ENCODE measurements at places on chromosomes 2 and 18.

GRCh38 chr2:85583667-85584353, 421 bp upstream of the VAMP5 start:
- DNase-seq = no peak

GRCh38 chr18:33576999-33577646, 896 bp upstream of the ASXL3 start:
- no peak for DNase-seq

DNA sequence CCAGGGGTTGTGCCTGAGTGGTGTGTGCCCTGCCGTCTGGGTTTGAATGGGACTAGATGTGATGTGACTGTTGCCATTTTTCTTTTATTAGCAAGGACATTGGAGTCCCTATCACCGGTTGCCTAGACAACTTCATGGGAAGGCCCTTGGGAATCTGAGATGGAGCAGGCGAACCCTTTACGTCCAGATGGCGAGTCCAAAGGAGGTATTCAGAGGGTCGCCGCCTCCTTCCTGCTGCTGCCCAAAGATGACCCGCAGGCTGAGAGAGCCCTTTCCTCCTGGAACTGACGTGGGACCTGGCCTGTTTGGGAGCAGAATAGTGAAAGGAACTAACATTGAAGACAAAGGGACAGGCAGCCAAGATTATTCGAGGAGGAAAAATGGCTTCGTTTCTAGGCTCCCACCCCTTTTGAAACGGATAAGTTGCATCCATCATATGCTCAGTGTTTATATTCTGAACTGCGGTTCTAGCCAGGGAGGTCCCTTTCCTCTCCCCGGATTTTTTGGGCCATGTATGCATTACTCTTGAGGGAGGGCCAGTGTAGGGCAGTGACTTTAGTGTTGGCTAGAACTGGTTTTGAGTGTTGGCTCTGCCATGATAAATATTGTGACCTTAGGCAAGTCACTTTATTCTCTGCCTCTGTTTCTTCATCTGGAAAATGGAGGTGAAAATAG, 673 bp downstream of the CENPO start:
- no peak for DNase-seq

GRCh38 chr2:240186191-240186725, 45.8 kb upstream of the OTOS start:
- no peak for DNase-seq

- DNase-seq = no peak
These were observed 934.1 kb upstream of the CRIM1 start for GRCh38 chr2:35421485-35421884.

DNA sequence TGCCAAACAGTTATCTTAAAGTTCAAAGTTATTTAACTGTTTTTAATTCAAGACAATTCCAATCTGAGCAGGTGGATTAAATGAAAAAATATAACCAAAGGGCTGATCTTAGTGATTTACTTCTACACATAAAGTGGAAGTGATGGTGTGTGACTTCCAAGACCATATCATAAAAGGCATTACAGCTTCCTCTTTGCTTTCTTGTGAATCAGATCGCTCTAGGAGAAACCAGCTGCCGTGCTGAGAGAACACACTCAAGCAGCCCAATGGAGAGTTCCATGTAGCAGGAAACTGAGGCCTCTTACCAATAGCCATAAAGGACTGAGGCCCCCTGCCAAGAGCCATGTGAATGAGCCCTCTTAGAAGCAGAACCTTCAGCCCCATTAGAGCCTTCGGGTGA, 197.4 kb downstream of the NBAS start:
- DNase-seq = no peak

DNA sequence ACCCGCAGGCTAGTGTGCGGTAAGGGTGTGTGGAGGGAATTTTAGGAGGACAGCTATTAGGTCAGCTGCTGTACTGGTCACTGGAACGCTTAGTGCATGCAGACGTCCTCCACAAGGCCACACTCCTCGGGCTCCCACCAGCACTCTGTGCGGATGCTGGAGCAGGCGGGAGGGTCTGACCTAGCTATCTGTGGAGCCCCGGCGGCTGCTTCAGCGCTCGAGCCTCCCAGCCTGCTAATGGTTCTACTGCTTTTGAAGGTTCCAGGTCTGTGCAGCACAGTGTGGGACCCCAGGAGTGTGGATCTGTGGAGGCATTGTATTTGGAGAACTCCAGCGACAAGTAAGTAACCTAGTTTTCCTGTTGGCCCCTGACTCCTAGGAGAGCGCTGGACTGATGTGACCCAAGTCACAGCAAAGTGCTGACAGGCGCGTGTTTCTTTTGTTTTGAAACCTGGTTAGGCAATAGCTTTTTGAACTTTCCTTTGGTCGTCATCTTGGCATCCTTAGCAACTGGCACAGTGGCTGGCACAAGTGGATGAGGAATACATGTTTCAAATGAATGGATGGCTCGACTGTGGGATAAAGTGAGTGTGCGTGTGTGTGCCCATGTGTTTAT, 113.5 kb downstream of the ZNF236 start:
- DNase-seq = no peak

DNA sequence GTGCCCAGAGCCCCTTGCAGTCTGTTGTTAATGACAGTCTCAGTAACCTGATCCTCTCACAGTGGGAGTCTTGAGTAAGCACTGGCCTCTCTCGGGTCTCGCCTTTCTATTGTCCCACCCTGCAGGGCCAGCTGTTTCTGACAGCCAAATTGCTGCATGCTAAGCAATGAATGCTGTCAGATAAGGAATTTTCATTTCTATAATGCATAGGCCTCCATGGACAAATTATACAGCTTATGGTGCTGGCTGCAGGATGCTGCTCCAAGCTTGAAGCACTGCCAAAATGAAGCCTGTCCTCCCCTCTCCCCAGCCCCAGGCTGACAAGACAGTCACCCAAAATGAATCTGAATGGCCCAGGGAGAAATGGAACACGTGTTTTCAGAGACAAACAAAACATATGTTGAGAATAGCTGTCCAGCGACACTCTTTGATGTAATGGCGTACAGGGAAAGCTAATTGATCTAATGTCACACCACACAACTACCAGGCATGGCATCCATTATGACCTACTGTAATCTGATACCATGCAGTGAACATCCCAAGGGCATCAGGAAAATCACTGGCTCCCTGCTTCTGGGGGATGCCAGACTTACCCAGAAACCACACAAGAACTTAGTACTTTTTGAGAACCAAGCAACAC, 36.8 kb downstream of the ACVR1 start:
- DNase-seq = no peak

DNA sequence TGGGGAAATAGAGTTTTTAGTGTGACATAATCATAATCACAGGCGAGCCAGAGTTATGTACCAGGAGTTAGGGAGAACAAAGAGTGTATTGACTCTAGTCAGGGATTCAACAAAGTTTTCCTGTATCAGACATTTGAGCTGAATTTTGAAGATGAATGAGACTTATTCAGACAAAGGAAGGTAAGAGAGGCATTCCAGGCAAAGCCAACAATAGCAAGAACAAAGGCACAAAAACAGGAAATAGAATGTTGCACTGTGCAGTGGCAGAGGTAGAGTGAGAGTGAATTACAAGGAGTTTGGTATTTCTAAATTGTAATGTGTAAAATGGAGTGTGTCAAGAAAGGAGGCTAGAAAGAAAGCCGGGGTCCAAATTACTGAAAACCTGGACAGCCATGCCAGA, 156.2 kb downstream of the CCDC148 start:
- no peak for DNase-seq

- no peak for DNase-seq
These were observed 13.0 kb upstream of the RTN4 start for GRCh38 chr2:55063226-55063625.

GRCh38 chr2:11030036-11030435, 118.3 kb downstream of the KCNF1 start:
- no peak for DNase-seq

DNA sequence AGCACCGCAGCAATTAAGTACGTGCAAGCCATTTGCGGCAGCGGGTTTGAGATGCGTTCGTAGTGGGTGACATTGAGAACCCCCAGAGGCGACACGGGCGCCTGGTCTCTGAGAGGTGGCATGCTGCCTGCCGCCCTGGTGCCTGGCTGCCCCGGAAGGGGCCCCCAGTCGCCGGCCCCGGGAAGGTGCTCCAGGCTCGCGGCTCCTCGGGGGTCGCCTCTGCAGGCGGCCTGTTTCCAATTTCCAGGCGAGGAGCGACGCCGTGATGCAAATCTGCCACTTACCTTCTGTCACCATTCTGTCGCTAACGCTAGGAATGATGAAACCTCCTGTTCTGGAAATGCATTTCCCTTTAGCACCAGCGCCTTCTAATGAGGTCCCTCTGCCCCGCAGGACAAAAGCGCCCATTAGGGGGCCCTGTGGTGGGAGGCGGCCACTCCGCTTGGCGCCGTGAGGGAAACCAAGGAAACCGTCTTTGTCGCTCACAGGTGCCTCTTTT, 13.0 kb downstream of the KIF5C start:
- DNase-seq = no peak

DNA sequence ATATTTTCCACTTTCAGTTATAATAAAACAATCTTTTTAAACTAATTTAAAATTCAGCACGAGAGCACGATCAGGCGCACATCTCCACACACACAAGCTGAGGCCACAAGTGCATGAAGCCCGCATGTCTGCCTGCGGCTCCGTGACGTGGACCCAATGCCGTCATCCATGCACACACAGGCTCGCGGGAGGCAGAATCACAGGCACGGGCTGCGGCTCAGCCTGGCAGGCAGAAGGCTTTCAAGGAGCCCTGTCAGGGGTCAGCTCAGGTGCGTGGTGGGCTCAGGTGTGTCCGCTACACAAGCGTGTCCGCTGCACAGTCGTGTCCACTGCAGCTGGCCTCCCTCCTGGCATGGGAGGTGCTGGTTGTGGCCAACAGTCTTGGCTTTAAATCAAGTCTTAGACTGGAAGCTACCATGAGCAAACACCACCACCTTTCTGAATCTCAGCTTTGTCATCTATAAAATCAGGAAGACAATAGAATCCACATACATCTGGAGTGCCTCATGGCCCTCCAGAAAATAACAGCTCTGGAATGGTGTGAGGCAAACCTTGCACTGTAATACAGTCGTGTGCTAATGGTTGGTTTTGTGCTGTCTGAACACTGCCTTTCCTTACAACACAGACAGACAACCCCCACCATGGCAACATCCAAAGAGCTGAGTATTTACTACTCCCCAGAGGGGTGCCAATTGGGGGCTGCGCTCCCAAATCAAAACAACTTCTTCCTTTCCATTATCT, 210.1 kb downstream of the NDUFA10 start:
- DNase-seq = no peak

GRCh38 chr2:179580378-179581146, 280.9 kb downstream of the ZNF385B start:
- no peak for DNase-seq

GRCh38 chr18:58687871-58688308, 16.6 kb downstream of the MALT1 start:
- no peak for DNase-seq

DNA sequence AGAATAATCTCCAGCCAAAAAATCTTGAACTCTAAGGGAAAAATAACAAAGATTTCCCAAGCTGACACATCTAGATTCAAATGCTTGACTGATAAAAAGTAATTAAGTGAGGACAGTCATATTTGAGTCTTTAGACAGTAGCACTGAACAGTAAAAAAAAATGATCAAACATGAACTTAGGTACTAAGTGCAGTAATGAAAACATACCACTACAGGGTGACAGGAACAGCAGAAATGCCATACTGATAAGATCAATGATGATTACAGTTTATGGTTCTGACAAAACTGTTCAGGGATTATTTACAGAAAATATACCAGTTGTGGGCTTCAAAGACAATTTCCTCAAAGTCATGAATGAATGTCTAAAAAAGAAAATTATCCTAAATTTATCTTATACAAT, 80.3 kb downstream of the OSBPL1A start:
- no peak for DNase-seq

GRCh38 chr2:16625759-16626158, 39.9 kb downstream of the CYRIA start:
- no peak for DNase-seq

DNA sequence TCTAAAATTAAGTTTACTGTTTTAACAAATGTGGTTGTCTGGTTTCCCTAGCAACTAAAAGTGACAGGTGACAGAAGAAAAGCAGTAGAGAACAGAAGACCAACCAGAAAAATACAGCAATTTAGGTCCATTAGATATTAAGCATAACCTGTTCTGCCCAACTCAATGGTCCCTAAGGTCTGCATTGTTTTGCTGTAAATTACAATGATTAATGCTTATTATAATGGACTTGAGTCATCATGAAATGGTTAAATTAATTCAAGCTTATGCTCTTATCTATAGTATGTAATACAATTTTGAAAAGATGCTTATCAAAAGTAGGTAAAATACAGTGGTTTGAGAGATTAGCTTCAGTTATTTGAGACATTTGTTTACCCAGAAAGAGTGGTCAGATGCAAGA, 378.0 kb downstream of the GRB14 start:
- DNase-seq = no peak

DNA sequence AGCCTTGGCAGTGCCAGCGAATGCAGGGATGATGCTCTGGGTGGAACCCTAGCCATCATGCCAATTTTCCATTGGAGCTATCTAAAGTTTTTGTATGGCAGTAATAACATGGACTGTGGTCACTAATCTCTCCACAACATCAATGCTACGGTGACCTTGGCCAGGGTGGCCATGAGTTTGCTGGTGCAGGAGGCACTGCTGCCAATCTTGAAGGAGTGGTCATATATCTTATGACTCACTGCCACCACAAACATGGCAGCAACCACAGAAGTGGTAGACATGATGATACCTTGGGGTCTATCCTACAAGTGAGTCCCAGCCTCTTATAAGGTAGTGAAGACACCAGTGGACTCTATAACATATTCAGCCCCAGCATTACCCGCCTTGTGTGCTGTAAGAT, 104.6 kb downstream of the EVA1A start:
- DNase-seq = no peak

DNA sequence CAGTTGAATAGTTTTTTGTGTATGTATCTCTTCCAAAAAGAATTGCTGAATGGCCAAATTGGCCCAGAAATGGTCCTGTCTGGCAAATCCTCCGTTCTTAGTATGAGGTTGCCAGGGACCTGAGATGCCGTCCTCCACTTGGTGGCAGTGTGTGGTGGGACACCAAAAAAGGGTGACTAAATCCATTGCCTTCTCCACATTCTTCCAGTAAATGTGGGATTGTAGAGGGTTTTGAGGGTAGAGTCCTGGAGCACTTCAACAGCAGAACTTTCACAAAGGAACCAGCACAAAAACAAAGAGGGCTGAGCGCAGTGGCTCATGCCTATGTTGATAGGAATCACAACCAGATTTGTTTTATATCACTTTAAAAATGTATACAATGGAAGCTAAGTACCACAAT, 199.9 kb downstream of the BCL2 start:
- no peak for DNase-seq

- DNase-seq = no peak
These were observed 135.3 kb downstream of the PTGR3 start for GRCh38 chr18:75073654-75074053.

DNA sequence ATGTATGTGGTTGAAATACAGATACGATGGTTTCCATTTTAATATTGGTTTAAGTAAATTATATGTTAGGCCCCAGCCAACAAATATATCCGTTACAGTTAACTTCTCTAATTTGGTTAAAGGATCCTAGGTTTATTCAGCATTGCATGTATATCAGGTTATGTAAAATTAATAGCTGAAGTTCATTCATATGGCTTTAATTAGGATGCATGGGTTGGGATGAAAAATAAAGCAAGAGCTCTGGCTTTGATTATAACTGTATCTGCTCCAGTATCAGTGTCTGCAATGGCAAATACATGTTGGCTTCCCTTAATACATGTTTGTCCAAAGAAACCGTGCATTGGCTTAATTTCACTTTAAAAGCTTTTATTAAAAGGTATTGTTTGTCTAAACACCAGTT, 435.7 kb upstream of the SETBP1 start:
- DNase-seq = no peak
